ENCODE measurements at places on chromosomes 2 and 18.

- peak; percentile 83 for DNase-seq
Observed at GRCh38 chr2:101149241-101150192, 1.7 kb downstream of the TBC1D8 start.

- DNase-seq: peak; percentile 80
Observed at GRCh38 chr2:106189325-106189724, 4.8 kb downstream of the UXS1 start.

GRCh38 chr2:127660291-127660578 is 14.3 kb downstream of the GPR17 start:
- no peak for DNase-seq

GRCh38 chr2:238183821-238184220 is 19.7 kb downstream of the ILKAP start:
- no peak for DNase-seq

- DNase-seq: no peak
Observed at GRCh38 chr2:23206650-23207049, 178.3 kb upstream of the KLHL29 start.
